RWPE2 (cell line): ENCODE measurements at places on chromosomes 6 and 20.

DNA sequence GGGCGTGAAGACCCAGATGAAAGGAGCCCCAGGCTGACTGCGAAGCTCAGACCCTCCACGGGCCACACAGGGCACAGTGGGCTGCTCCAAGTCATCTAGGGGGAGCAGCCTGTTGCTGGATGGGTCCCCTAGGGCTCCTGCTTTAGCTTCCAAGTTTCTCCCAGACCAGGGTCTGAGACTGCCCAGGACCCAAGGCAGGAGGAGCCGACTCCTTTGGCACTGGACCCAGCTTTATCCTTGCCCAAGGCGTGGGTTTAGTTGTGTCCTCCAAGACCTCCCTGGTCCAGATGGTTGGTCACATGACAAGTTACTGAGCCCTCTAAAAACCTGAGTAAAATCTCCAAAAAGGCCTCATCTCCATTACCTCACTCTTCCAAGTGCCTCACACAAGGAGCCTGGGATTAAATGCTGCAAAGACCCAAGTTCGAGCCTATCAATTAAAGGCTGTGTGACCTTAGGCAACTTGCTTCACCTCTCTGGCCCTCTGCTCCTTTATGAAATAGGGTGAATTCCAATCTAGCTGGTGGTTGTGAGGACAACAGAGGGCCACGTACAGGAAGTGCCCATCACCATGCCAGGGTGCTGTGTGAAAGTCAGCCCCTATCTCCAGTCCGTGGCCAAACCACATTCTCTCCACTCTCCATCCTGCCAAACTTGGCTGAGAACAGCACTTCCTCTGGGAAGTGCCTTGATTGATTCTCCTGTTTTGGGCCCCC lies 2.5 kb downstream of the NECAB3 start:
- no peak overlapping the region for H3K27ac ChIP-seq
- H3K27me3 ChIP-seq, result no peaks in the 10 kb centered on the region
- DNase-seq, result peak; percentile 70

DNA sequence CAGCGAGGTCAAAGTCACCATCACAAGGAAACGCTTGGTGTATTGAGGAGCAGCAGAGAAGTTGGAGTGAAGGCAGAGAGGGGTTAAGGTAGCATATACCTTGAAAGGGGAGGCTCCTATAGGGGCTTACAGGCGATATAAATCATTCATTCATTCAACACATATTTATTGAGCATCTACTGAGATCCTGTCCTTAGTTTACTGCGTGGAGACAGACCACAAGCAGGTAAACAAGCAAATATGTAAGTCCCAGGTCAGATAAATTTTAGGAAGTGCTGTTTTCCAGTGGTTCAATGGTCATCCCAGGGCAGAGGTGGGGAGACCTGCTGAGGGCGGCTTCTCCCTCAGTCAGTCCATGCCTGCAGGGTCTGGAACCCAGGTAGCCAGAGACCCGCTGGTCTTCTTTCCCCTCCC lies 761 bp upstream of the DNMT3B start:
- H3K36me3 ChIP-seq, result no peaks in the 10 kb centered on the region
- no peaks in the 10 kb centered on the region for H3K4me1 ChIP-seq
- H3K27ac ChIP-seq, result no peak overlapping the region

- DNase-seq, result no peak
- peaks cover 34% of the 10 kb centered on the region for H3K27me3 ChIP-seq
- H3K4me3 ChIP-seq, result peak within 1 kb of the TSS; percentile 30
- H3K4me1 ChIP-seq, result no peaks in the 10 kb centered on the region
- H3K36me3 ChIP-seq, result no peaks in the 10 kb centered on the region
Measured at GRCh38 chr6:166308033-166308768, at the start of gene PRR18. TSS of gene PRR18 (minus strand) at chr6:166308392. CDS start at chr6:166308142, 250 bp downstream.

GRCh38 chr6:164870164-164870563 lies 439.2 kb downstream of the C6orf118 start:
- H3K4me1 ChIP-seq, result no peaks in the 10 kb centered on the region
- H3K27me3 ChIP-seq, result no peaks in the 10 kb centered on the region
- no peak overlapping the region for H3K27ac ChIP-seq
- H3K4me3 ChIP-seq, result no peak overlapping the region

- H3K4me3 ChIP-seq, result no peak overlapping the region
- H3K36me3 ChIP-seq, result no peaks in the 10 kb centered on the region
- no peak for DNase-seq
- H3K27me3 ChIP-seq, result no peaks in the 10 kb centered on the region
Measured at GRCh38 chr6:165306955-165307354, 2.5 kb downstream of the C6orf118 start.

- DNase-seq, result no peak
- H3K4me1 ChIP-seq, result no peaks in the 10 kb centered on the region
- no peak overlapping the region for H3K4me3 ChIP-seq
- no peaks in the 10 kb centered on the region for H3K27me3 ChIP-seq
- H3K27ac ChIP-seq, result no peak overlapping the region
- H3K36me3 ChIP-seq, result no peaks in the 10 kb centered on the region
Measured at GRCh38 chr20:36214684-36215256, 21.5 kb upstream of the AAR2 start.

- no peaks in the 10 kb centered on the region for H3K4me1 ChIP-seq
- no peak overlapping the region for H3K27ac ChIP-seq
- no peak for DNase-seq
- H3K36me3 ChIP-seq, result no peaks in the 10 kb centered on the region
- H3K4me3 ChIP-seq, result no peak overlapping the region
- no peaks in the 10 kb centered on the region for H3K27me3 ChIP-seq
Measured at GRCh38 chr6:98653179-98653578, 181.2 kb upstream of the POU3F2 start.

- H3K4me1 ChIP-seq, result peaks cover 16% of the 10 kb centered on the region
- H3K27ac ChIP-seq, result peak overlapping the region; percentile 33
- no peaks in the 10 kb centered on the region for H3K27me3 ChIP-seq
- H3K4me3 ChIP-seq, result no peak overlapping the region
- no peak for DNase-seq
Measured at GRCh38 chr6:152273002-152273401, 364.2 kb downstream of the SYNE1 start.

- no peaks in the 10 kb centered on the region for H3K36me3 ChIP-seq
- no peaks in the 10 kb centered on the region for H3K4me1 ChIP-seq
- no peak overlapping the region for H3K4me3 ChIP-seq
- peak; percentile 40 for DNase-seq
- no peak overlapping the region for H3K27ac ChIP-seq
- H3K27me3 ChIP-seq, result no peaks in the 10 kb centered on the region
Measured at GRCh38 chr20:51187261-51187660, 164.4 kb upstream of the KCNG1 start.

GRCh38 chr20:10427060-10427692 lies 6.8 kb downstream of the MKKS start:
- DNase-seq, result no peak
- peaks cover 52% of the 10 kb centered on the region for H3K36me3 ChIP-seq
- H3K27ac ChIP-seq, result no peak overlapping the region
- no peak overlapping the region for H3K4me3 ChIP-seq
- no peaks in the 10 kb centered on the region for H3K27me3 ChIP-seq

DNA sequence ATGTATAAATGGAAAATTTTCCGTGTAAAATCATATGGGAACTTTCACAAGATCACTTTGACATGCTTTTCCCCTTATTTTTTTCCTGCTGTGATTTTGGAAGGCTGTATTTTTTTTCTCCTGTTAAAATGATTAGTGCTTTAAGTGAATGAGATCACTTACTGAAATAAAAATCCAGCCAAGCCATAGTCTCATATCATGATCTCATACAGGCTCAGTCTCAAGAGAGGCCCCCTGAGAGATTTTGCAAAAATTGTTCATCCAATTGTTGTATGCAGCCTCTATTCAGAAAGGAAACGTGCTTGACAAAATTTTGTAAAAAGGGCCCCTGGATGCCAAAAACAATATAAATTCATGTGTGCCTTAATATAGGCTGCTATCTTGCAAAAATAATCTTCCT lies 528.2 kb downstream of the HDGFL1 start:
- H3K4me3 ChIP-seq, result no peak overlapping the region
- H3K4me1 ChIP-seq, result no peaks in the 10 kb centered on the region
- no peak for DNase-seq
- no peaks in the 10 kb centered on the region for H3K27me3 ChIP-seq
- H3K27ac ChIP-seq, result no peak overlapping the region
- H3K36me3 ChIP-seq, result no peaks in the 10 kb centered on the region

DNA sequence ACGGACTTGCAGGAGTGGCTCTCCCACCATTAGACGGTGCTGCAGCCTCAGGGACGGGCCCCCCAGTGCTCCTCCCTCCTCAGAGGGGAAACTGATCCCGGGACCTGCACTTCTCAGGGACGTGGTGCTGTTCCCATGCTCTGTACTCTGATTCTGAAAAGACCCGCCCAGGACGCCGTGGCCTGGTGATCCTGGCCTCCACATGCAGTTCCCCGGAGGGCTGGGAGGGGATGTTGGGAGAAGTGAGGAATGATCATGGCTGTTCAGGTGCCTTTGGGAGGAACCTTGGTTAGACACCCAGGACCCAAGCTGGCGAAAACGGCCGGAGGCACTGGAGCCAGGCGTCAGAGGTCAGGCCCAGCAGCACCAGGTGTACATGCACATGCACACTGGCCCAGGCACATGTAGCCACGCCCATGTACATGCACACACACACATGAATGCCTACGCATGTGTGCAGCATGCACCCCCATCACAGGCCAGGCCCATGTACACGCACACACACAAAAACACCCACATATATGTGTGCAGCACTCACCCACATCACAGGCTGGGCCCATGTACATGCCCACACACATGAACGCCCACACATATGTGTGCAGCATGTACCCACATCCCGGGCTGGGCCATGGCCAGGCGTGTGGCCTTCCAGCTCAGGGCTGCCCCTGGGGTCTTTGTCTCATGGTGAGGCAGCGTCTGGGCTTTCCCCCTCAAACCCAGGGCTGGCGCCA lies 52.6 kb upstream of the DACT2 start:
- H3K36me3 ChIP-seq, result no peaks in the 10 kb centered on the region
- H3K4me3 ChIP-seq, result no peak overlapping the region
- H3K27ac ChIP-seq, result no peak overlapping the region
- no peak for DNase-seq

GRCh38 chr6:15063253-15063853 lies 182.5 kb upstream of the JARID2 start:
- peak overlapping the region; percentile 60 for H3K27ac ChIP-seq
- H3K27me3 ChIP-seq, result no peaks in the 10 kb centered on the region
- no peak for DNase-seq
- H3K36me3 ChIP-seq, result no peaks in the 10 kb centered on the region

DNA sequence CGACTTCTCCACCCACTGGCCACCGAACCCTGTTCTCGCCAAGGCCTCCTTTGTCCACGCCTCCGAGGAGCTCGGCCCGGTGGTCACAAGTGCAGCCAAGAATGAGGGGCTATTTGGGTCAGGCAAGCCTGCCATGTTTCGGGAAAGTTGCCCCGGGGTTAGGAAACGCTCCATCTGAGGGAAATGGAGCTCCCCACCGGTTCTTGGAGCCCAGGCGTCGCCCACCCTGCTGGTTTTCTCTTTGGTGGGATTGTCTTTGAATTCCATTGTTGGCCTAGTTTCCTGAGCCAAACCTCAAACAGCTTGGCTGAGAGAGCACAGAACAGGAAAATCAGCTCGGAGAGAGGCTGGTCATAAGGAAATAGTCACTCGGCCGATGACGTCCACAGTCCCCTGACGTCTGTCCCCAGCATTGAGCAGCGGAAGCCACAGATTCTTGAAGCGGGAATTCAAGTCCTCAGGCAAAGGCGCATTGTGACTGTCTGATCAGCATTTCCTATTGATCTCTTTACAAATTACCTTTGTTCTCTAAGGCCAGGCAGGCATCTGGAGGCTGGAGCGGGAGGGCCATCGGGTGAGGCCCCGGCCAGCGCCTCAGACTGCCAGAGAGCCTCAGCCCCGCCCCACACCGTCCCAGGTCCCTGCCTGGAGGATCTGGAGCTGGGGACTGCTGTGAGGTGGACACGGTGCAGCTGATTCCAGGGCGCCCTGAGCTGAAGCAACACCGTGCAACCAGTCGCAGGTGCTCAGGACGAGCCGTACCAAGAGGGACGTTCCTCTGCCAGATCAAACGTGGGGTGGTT lies 138.6 kb downstream of the DLL1 start:
- H3K4me3 ChIP-seq, result no peak overlapping the region
- no peaks in the 10 kb centered on the region for H3K27me3 ChIP-seq
- no peak overlapping the region for H3K27ac ChIP-seq
- H3K4me1 ChIP-seq, result peaks cover 6% of the 10 kb centered on the region

DNA sequence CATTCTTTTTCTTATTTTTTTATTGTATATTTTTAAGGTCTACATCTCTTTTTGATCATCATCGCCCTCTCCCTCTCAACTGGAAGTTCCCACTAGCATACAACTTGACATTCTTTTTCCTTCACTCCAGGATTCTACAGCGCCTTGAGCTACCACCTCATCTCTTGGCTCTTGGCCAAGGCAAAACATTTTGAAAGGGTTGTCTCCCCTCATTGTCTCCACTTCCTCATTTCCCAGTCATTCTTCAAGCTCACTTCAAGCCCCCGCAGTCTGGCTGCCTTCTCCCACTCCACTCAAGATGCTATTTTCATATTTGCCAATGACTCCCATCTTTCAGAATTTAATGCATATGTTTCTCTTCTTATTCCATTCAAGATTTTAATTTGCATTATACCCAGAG lies 63.0 kb downstream of the OPN5 start:
- no peak overlapping the region for H3K27ac ChIP-seq
- DNase-seq, result no peak
- no peak overlapping the region for H3K4me3 ChIP-seq
- H3K36me3 ChIP-seq, result no peaks in the 10 kb centered on the region
- H3K4me1 ChIP-seq, result no peaks in the 10 kb centered on the region

GRCh38 chr6:100620085-100620840 lies 155.5 kb upstream of the SIM1 start:
- no peaks in the 10 kb centered on the region for H3K27me3 ChIP-seq
- peaks cover 46% of the 10 kb centered on the region for H3K36me3 ChIP-seq
- H3K4me3 ChIP-seq, result no peak overlapping the region
- H3K4me1 ChIP-seq, result peaks cover 38% of the 10 kb centered on the region

GRCh38 chr6:16868968-16869367 lies 107.7 kb upstream of the ATXN1 start:
- no peaks in the 10 kb centered on the region for H3K4me1 ChIP-seq
- no peaks in the 10 kb centered on the region for H3K36me3 ChIP-seq
- no peak for DNase-seq
- no peaks in the 10 kb centered on the region for H3K27me3 ChIP-seq
- no peak overlapping the region for H3K4me3 ChIP-seq

- peak overlapping the region; percentile 19 for H3K27ac ChIP-seq
- no peaks in the 10 kb centered on the region for H3K36me3 ChIP-seq
- no peak for DNase-seq
- H3K4me1 ChIP-seq, result peaks cover 10% of the 10 kb centered on the region
Measured at GRCh38 chr6:90478278-90478677, 108.6 kb downstream of the MAP3K7 start.

GRCh38 chr6:39980839-39981580 lies 46.7 kb upstream of the MOCS1 start:
- no peaks in the 10 kb centered on the region for H3K4me1 ChIP-seq
- no peak for DNase-seq
- H3K27me3 ChIP-seq, result no peaks in the 10 kb centered on the region
- H3K27ac ChIP-seq, result no peak overlapping the region

GRCh38 chr6:93104195-93104817 lies 315.1 kb downstream of the EPHA7 start:
- no peak overlapping the region for H3K27ac ChIP-seq
- DNase-seq, result no peak
- H3K4me1 ChIP-seq, result no peaks in the 10 kb centered on the region
- H3K36me3 ChIP-seq, result no peaks in the 10 kb centered on the region
- H3K27me3 ChIP-seq, result no peaks in the 10 kb centered on the region

GRCh38 chr6:90048206-90048967 lies 154.1 kb downstream of the GJA10 start:
- H3K36me3 ChIP-seq, result no peaks in the 10 kb centered on the region
- peaks cover 2% of the 10 kb centered on the region for H3K4me1 ChIP-seq
- H3K27ac ChIP-seq, result no peak overlapping the region
- DNase-seq, result no peak
- no peak overlapping the region for H3K4me3 ChIP-seq
- H3K27me3 ChIP-seq, result no peaks in the 10 kb centered on the region

GRCh38 chr6:42066156-42066675 lies 15.9 kb downstream of the TAF8 start:
- H3K27me3 ChIP-seq, result no peaks in the 10 kb centered on the region
- H3K4me1 ChIP-seq, result no peaks in the 10 kb centered on the region
- H3K27ac ChIP-seq, result no peak overlapping the region
